HEK293T (cell line): ENCODE measurements at places on chromosomes 7 and 10.
A peak's percentile ranks its signal among the peaks of the same experiment; 100 is the strongest.

- DNase-seq = peak; percentile 19
Observed at GRCh38 chr10:116263870-116264655, 8.9 kb downstream of the GFRA1 start.

DNA sequence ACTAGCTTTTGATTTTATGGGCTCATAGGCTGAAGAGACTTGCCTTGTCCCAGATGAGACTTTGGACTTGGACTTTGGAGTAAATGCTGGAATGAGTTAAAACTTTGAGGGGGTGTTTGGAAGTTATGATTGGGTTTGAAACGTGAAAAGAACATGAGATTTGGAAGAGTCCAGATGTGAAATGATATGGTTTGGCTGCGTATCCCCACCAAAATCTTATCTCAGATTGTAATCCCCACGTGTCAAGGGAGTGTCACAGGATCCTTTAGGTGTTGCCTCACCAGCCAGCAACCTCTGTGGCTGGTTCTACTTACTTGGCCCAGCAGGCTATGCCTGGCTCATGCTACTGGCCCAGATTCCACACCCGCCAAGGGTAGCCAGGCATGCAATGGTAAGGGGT lies 119.6 kb upstream of the NPY start:
- no peak for DNase-seq

GRCh38 chr7:7521259-7521658 lies 14.4 kb downstream of the COL28A1 start:
- DNase-seq = no peak

DNA sequence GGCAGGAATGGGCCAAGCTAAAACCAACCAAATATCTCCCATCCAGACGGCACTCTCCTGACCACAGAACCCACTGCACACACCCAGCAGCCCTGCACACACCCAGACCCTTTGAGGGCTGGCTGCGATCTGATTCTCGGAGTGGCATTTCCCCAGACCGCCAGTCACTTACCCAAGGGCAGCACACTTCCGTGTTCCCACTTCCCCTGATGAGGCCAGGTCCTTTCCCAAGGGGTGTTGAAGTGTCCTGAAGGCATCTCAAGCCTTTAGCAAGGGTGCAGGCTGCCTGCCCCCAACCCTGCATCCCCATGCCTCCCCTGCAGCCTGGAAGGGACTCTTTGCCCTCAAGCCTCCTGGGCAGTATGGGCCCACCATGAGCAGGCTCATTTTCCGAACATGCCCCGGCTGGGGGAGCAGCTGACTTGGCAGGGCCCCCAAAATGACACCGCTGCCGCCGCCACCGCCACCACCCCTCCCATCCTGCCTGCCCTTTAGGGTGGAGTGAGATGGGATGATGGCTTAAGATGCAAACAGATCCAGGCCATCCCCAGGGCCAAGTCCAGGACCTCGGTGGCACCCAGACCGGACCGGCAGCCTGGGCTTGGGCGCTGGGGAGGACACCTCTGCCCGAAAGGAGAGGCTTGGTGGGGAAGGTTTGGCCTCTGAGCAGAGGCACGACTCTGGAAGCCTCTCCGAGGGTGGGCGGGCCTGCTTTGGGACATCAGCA lies 159.8 kb downstream of the NRF1 start:
- no peak for DNase-seq

DNA sequence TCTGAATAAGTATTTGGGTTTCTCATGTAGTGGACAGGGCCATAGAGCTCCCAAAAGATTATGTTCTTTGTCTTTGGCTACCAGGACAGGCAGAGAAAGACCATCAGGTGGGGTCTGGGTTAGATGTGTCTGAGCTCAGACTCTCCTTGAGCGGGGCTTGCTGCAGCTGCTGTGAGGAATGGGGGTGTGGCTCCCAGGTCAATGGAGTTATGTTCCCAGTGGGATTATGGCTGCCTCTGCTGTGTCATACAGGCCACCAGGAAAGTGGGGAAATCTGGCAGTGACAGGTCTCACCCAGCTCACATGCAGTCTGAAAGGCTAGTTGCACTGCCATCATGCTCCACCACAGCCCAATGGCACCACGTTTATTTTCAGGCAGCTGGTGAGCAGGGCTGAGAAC lies 97.0 kb upstream of the FERD3L start:
- no peak for DNase-seq
